ENCODE measurements at places on chromosomes 12 and 14. TPM values are rescaled to one million over a fixed set of nuclear protein-coding genes. Genes with fewer than 3 reads are reported as not detected.

Gene BICDL1
- total RNA-seq, result 10.5 TPM

GRCh38 chr14:93185349-93185720 is 218 bp downstream of the LYSET start:
- DNase-seq, result no peak

Gene TRAF3
- total RNA-seq, result 15.9 TPM

DNA sequence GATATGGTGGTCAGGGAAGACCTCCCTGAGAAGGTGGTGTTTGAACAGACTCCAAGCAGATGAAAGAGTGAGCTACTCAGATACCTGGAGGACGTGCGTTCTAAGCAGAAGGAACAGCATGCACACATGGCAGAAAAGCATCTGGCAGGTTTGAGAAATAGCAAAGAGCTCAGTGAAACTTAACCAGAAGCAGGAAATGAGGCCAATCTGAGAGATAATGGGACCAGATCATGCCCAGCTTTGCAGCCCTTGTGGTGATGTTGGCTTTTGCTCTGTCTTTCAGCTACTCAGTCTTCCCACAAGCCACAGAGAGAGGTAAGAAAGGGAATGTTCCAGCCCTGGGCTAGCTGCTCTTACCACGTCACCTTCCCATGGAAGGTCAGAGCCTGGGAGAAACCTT is 176.3 kb upstream of the GSC start:
- DNase-seq, result no peak

Gene INHBC
- 0.33 TPM for total RNA-seq

All from thyroid gland (tissue), 4 donors.